ENCODE measurements at places on chromosomes 16 and 17.

- peak; percentile 57 for DNase-seq
Observed at GRCh38 chr17:39757931-39758873, 20.5 kb downstream of the GRB7 start.

GRCh38 chr16:26497896-26498295 is 568.8 kb upstream of the C16orf82 start:
- DNase-seq, result no peak

- DNase-seq, result peak; percentile 21
Observed at GRCh38 chr17:79043931-79044320, 20.0 kb downstream of the C1QTNF1 start.

GRCh38 chr16:29710227-29711219 is 31.5 kb downstream of the QPRT start:
- no peak for DNase-seq

DNA sequence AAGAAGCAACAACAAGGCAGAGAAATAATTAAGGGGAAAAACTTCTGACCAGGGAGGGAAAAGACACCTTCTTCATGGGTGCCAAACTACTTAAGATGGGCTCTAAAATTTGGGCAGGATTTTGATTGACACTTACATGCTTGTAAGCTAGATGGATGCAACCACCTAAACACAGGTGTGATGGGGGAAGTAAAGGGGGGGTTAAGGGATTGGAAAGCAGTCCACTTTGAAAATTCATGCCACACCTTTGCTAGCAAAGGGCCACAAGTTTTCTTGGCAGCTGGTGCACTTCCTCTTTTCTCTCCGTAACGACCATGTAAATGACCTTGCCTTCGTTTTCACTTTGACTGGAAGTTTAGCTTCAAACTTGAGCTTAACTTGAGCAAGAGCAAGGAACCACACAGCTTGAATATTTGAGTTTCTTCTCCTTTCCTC is 14.3 kb upstream of the PRKAR1A start:
- peak; percentile 35 for DNase-seq

DNA sequence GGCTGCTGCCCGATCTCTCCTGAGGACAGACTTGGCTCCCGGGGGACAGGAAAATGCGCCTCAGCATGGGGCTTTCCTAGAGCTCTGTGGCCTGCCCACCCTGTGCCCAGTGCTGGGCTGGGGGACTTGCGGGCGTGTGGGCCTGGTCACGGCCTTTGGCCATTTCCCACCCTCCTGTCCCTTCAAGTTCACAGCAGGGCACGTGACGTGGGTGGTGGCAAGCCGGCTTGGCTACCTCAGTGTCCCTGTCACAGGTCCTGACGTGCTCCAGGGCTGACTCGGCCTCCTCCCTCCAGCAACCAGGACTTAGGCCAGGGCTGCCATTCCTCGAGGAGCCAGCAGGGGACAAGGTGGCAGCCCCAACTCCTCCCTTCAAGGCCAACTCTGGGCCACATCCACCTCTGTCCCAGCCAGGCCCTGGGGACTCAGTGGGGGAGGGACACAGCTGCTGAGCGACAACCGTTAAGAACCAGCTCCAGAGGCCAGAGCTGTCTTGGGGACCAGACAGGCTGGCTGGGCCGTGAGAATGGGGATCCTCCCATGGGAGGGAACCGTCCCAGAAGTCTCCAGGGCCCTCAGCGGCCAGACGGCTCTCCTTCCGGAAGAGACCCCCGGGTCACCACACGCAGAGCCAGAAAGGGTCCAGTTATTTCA is 981 bp upstream of the UNC13D start:
- peak; percentile 75 for DNase-seq

- DNase-seq, result no peak
Observed at GRCh38 chr17:29195465-29196081, 15.4 kb upstream of the MYO18A start.

GRCh38 chr17:40303708-40304551 is 5.0 kb upstream of the RARA start:
- peak; percentile 82 for DNase-seq

GRCh38 chr16:88315543-88316105 is 67.1 kb upstream of the ZNF469 start:
- DNase-seq, result peak; percentile 67

DNA sequence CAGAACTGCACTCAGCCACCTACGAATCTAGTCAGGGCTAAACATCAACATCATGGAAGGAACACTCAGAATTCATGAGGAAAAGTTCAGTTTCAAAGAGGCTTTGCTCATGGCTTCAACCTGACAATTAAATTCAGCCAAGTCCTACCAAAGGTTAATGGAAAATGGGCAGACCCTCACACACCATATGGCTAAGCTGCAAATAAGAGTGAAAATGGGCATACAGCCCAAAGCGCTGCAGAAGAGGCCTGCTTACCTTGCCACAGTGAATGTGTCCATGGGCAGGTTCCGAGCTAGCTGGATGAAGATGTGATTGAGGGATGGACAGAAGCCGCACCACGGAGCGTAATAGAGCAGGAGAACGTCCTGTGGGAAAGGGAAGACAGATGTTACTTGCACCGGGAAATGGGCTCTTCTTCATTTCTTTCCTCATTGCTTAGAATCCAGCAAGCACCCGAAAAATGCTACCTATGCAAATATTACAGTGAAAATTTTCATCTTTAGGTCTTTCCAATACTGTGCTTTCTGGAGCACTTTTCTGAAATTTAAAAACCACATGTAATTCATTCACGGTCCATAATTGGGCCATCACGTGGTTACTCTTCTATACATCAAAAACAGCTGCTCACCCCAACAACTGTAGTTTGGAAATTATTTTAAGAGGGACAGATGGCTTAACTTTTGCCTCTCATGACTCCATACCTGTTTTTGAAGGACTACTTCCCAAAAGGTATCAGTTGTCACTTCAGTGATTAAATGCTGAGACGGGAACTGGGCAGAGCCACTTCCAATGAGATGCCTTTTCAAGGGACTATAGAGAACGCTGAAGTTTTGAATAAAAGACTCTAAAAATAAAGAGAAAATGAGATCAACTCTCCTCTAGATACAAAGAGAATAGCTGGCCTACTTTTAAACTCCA is 19.6 kb downstream of the SNN start:
- no peak for DNase-seq

GRCh38 chr16:84914273-84914672 is 94.5 kb downstream of the CRISPLD2 start:
- DNase-seq, result no peak

DNA sequence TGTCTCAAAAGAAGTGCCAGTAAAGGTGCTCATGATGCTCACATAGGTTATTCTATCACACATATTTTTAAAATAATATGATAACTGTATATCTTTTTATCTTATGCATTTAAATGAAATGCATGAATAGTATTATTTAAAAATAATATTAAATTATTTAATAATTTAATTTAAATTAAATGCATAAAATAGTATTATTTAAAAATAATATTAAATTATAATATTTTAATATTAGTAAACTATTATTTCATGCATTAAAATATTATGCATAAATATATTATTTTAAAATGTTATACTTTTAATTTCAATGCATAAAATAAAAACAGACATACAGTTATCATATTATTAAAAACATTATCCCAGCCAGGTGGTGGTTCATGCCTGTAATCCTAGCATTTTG is 33.4 kb downstream of the TMC7 start:
- no peak for DNase-seq

DNA sequence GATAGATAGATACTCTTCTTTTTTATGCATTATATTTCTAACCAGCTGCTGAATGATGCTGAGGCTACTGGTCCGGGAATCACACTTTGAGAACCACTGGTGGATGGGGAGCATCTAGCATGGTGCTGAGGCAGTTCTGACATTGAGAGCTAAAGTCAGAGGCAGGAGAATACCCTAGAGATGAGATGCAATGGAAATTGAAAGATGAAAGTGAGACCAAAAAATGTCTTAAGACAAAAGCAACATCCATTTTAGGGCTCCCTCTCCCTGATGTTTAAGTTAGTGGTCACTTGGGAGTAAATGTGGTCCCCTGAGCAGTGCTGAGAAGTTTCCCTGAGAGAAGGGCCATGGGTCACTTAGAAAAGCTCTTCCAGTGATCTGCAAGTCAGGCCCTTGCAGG is 6.8 kb downstream of the PCTP start:
- DNase-seq, result no peak
